ENCODE measurements at places on chromosomes 11 and 22. TPM values are rescaled to one million over a fixed set of nuclear protein-coding genes. Genes with fewer than 3 reads are reported as not detected.

- DNase-seq: no peak
These were observed 830.3 kb downstream of the TBC1D22A start for GRCh38 chr22:47592791-47593190.

DNA sequence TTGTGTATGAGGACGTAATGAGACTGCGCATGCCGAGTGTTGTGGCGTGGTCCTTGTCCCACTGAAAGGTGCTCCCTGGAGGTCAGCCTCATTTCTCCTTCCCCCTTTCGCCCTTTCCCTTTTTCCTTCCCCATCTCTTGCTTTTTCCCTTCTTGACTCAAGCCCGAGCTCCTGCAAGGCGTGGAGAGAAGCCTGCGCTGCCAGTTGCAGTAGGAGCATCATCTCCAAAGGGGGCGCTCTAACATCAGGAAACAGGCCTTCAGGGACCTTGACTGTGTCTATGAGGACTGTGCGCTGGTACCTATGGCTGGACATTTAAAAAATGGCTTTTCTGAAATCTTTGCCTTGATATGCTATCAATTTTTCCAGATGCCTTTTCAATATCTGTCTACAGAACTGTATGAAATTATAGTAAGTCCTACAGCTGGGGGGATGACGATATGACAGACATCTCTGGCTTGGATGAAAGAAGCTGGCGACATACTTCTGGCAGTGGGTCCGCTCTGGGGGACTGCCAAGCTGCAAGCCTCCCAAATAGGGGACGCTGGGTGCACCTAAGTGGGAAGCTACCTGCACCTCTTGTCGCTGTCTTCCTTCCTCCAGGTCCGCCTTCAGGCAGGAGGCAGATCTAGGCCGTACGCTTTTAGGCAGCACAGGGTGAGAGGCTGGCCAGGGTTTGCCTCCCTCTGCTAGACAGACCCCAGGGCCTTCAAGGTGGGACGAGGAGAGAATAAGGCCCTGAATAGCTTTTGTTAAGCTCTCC, 96.5 kb downstream of the NXPE2 start:
- peak; percentile 70 for DNase-seq

DNA sequence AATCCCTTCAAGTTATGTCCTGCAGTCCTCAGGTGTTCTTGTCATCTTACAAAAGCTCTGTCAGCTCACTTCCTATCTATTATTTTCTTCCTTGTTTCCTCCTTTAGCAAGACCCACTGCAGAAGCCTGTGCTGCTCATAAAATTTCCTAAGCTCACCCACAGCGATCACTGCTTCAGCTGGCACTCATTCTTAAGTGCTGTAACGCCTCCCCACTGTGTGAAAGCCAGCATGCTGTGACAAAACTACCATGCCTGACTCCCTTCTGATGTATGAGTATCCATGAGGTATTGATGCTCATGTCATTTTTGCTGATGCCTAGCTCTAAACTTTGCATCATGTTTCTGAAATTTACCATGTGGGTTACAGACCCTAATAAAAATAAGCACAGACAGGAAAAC, 41.5 kb upstream of the CNTN5 start:
- DNase-seq: no peak

DNA sequence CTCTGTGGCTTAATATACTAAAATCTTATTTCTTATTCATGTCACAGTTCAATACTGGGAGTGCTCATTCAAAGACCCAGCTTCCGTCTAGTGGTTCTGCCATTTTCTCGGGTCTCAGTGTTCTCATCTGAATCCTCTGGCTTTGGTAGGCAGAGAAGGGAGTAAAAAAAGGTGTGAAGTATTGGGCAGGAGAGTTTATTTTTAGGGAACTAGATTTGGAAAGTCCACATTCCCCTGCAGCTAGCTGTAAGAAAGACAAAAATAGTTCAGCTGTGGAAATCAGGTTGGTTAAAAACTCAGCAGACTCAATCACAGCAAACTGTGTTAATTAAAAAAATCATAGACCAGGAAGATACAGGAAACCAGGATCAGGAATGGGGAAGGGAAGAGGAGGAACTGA, 4.1 kb upstream of the LYVE1 start:
- no peak for DNase-seq

GRCh38 chr11:64086258-64087123, 50.8 kb downstream of the FLRT1 start:
- DNase-seq: no peak

GRCh38 chr22:40270748-40271373, 75.4 kb upstream of the ADSL start:
- DNase-seq: no peak

DNA sequence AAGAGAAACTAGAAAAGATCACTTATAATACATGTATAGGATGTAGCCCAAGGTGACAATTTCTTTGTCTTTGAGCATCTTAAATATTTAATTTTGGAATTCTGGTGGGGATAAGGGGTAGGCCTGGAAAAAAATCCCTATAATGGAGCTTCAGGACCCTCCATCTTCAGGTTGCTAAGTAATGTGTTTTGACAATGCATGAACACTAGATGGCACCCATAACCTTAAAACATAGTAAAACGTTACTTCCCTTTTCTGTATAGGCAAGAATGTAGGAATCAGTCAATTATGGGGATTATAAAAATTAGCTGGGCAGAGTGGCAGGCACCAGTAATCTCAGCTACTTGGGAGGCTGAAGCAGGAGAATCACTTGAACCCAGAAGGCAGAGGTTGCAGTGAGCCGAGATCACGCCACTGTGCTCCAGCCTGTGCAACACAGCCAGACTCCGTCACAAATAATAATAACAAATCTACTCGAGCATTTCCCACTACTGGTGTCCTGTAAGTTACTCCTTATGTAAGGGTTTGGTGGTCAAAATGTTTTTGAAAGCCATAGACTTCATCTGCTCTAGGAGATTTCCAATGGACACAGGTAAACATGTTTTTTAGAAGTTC, 541.9 kb upstream of the CCDC90B start:
- peak; percentile 9 for DNase-seq

- DNase-seq: peak; percentile 27
These were observed 37.1 kb downstream of the MCM5 start for GRCh38 chr22:35437049-35437448.

DNA sequence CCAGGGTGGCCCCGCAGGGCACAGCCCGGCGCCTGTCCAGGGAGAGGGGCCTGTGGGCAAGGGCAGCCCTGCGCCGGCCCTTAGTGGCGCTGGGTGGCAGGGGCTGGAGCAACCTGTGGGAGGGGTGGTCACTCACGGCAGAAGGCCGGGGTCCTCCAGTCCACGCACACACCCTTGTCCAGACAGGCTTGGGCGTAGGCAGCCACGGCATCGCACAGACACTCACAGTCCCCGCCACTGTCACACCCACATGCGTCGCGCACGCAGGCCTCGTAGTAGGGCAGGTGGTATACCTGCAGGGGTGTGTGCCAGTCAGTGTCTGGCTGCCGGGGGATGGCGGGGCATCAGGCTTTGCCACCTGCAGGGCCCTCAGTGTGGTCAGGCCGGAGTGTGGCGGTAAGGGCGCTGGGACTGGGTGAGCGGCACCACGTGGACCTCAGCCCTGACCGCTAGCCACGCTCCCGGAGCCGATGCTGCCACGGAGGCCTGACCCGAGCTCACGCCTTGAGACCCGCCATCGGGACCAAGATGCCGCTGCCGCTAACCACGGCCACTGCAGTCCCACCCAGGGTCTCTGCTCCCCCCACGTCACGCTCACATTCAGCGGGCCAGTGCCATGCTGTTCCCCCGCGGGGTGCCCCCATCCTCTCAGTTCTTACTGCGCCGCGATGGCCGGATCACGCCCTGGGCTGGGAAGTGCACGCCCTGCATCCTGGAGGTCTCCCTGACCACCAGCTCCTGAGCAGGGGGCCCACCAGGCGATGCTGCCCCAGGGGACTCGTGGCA, 12.5 kb downstream of the MUC6 start:
- DNase-seq: no peak

DNA sequence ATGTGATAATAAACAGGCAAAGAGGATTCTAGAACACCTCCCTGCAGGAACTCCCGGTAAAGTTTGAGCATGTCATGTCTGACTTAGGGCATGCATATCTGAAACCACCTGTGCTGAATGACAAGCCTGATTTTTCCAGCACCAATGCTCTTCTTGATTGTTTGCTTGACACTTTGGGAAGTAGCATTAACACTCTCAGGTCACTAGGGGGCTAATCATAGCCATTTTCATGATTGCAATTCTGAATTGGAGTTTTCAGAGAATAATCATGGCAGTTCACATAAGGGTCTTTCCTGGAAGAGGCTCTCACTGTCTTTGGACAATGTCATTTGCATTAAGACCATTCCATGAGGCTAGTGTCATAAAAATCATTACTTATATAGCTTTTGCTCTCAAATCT, 234.4 kb upstream of the MTNR1B start:
- DNase-seq: no peak

DNA sequence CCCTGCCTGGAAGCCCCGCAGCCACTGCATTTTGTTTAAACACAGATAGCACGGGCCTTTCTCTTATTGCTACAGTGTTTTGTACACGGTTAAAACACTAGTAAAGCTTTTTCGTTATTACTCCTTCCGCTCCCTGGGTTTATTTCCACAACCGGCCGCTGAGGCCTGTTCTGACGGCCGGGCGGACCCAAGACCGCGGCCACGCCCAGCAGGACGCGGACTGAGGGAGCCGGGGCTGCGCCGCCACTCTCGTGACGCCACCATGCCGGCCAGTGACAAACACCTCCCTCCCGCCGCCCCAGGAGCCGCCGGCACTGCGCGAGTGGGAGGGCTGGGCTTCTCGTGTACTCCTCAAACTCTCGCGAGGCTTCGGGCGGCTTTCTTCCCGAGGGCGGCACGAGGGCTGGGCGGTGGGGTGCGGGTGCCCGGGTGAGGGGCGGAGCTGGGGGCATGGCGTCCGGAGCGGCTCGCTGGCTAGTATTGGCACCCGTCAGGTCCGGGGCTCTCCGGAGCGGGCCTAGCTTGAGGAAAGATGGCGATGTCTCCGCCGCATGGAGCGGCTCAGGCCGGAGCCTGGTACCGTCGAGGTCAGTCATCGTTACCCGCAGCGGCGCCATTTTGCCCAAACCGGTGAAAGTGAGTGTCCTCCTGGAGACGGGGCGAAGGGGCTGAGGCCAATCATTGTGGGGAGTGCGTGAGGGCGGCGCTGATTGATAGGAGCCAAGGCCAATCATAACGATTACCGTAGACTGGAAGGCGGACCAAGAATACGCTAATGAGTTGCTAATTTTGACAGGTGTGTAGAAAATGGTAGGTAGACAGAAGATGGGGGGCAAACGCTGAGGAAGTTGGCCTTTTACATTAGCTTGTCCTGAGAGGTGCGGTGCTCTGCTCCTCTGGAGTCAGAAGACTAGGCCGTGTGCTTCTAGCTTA, at the start of gene SMDT1:
TSS of gene SMDT1 (plus strand) at position 382 of the 933 bp plus-strand sequence. CDS start at position 451, 69 bp downstream.
- peak; percentile 98 for DNase-seq

DNA sequence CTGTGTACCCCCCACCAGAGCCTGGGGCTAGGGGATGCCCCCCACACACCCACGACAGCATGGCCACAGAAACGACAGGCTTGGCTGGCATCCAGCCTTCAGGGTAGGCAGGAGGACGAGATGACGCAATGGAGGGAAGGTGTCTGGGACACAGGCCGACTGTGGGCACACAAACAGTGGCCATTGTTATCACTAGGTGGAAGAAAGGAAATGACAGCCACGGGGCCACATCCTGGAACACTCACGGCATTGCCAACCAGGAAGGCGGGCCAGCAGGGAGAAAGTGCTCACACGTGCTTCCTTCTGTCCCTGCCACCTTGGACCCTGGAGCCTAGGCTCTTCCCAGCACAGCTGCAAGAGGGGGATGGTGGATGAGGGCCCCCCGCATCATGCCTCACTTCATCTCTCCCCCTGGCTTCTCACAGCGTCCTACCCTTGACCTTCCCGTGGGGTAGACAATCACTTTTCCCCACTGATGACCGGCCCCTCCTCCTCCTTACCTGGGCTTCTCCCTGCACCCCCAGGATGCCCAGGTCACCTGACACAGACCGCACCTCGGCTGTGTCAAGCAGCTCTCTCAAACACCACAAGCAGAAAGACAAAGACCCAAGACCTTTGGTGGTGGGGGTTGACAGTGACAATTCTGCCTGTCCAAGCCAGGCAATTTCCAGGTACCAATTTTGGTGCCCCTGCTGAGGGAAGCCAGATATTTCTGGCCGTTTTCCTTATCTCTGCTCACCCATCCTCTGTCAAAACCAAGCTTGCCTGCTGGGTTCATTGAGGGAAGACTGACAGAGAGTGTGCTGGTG, 8.6 kb downstream of the PLA2G6 start:
- DNase-seq: peak; percentile 89

BRD1 gene
- 20.1 TPM for total RNA-seq

KCNQ1OT1 gene
- total RNA-seq: 0.77 TPM

PARVG gene
- total RNA-seq: 9.5 TPM

WT1 gene
- 10.7 TPM for total RNA-seq

OR8D4 gene
- total RNA-seq: not detected

TMEM134 gene
- 36.5 TPM for total RNA-seq

CCDC87 gene
- not detected for total RNA-seq
